Stimulated activated CD4-positive, alpha-beta T cell treated with anti-CD3 and anti-CD28 coated beads, Interleukin-1b, Interleukin-23, amount 100 ng/mL, for 4 hours (primary cell): ENCODE measurements at places on chromosomes 11 and 22.

DNA sequence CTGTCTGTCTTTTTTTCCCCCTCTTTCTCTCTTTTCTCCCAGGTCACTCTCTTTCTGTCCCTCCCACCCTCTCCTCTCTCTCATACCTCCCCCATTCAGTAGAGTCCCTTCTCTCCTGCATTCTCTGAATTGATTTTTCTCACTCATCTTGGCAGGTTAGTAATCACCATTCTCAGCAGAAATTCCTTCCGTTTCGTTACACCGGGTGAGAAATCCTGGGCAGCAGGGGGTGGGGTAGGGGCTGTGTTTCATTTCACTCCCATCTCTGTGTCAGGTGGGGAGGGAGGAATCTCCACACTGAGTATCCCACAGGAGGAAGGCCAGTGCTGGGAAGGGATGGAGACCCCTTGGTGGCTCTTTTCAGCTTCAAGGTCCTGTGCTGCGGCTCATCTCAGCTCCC is 253.5 kb downstream of the MIAT start:
- no peak for DNase-seq

DNA sequence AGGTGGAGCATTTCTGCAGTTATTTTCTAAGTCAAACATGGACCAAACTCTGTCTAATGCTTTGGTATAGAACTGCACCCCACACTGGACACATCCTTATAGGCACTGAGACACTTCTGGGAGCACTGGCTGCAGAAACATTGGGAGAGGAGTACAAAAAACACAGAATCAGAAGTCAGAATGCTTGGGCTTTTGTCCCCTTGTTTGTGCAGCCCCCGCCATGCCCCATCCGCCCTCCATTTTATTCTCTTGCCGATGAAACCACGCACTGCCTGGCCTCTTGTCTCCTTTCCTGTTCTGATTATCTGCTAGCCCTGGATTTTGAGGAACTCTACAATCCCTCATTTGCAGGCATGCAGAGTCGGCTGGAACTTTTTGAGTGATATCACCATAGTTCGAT is 1201.2 kb downstream of the TBC1D22A start:
- no peak for DNase-seq

- no peak for DNase-seq
Measured at GRCh38 chr11:83938148-83938547, 652.0 kb upstream of the CCDC90B start.

GRCh38 chr11:120331301-120331996 is 4.8 kb upstream of the ARHGEF12 start:
- no peak for DNase-seq

DNA sequence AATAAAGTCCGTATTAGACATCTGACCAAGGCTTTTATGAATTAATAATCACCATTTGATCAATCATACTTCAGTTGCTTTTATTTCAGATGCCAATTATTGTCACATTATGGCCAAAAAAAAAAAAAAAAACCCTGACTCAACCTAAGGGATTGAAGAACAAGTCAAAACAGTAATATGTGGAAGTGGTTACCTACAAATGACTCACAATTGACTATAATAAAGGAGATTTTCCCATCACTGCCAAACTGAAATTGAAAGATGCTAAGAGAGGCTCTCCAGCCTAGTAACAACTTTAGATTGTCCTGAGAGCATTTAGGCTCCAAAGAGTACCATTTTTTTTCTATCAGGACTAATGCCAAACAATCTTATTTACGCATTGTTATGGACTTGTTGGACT is 35.2 kb downstream of the SOX6 start:
- no peak for DNase-seq

DNA sequence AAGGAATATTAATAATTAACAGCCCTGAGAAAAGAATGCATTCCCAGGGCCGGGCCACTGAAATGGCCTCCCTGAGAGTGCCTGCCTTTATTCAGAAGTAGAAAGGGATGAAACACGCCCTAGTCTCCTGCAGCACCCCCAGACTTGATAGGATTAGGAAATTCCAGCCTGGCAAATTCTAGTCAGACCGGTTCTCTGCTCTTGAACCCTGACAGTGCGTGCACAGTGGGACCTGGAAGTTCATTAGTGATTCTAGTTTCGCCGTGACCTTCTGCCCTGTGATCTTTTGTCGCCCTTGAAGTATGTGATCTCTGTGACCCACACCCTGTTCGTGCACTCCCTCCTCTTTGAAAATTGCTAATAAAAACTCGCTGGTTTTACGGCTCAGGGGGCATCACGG is 2.1 kb upstream of the GSTP1 start:
- DNase-seq: no peak

DNA sequence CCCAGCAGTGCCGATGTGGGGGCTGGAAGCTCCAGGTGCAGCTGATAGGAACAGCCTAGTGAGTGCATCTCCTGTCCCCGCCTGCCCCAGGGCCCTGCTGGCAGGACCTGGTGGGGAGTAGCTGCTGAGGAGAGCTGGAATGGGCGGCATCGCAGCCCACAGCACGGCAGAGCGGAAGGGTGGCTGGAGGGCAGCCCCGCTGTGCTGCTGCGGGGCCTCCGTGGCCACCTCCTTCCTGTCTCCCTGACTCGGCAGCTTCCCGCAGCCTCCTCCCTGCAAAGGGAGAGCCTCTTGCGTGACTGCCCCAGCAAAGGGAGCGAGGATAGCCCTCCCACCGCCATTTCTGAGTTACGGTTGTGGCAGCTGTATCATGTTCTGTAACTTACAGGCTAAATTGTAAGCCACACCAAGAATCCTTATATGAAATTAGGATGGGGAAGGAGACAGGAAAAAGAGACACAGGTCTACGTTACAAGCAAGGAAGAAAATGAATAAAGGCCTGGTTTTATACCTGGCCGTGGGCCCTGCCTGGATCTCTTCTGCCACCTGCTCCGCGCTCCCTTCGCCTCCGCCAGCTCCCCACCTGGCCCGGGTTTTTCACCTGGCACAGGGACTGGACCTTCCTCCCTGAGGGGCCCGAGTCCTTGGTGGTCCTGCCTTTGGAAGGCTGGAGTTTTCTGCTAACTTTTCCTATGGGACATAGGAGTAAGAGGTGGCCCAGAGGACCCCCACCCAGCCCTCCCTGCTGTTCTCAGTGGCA is 10.0 kb downstream of the TPCN2 start:
- no peak for DNase-seq

GRCh38 chr11:130216221-130216550 is 56.6 kb downstream of the ST14 start:
- no peak for DNase-seq

DNA sequence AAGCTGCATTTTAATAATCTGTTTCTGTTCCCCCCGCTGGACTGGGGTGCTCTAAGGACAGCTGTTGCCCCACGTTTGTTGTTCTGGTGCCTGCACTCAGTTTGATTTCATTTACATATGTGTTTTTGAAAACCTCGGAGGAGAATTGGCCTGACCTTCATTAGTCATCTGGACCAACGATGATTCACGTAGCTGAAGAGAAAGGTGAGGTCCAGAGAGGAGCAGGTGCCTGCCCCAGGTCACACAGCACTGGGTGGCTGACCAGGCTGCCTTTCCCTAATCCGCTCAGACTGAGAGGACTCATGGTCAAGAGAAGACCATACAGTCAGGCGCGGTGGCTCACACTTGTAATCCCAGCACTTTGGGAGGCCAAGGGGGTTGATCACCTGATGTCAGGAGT is 3.8 kb downstream of the CSDC2 start:
- no peak for DNase-seq
